ENCODE measurements at places on chromosomes 3 and 15. TPM values are rescaled to one million over a fixed set of nuclear protein-coding genes. Genes with fewer than 3 reads are reported as not detected.

GRCh38 chr3:11717768-11718636, 74.3 kb upstream of the VGLL4 start:
- peak; percentile 22 for DNase-seq

DNA sequence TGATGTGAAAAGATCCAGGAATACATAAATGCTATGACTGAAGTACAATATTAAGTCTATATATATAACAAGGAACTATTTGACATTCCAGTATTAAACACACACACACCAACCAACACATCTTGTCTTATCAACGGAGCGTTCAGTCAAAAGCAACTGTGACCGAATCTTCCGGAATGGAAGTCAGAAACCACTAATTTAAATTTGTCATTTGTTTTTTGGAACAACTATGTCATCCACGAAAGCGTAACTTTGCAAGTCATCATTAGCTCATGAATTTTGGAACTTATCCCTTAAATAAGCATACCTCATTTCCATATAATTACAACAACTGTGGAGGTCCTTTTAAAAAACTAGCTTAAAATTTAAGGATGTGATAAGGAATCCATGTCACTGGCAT, 5.0 kb downstream of the ZNF385D start:
- DNase-seq = no peak

DNA sequence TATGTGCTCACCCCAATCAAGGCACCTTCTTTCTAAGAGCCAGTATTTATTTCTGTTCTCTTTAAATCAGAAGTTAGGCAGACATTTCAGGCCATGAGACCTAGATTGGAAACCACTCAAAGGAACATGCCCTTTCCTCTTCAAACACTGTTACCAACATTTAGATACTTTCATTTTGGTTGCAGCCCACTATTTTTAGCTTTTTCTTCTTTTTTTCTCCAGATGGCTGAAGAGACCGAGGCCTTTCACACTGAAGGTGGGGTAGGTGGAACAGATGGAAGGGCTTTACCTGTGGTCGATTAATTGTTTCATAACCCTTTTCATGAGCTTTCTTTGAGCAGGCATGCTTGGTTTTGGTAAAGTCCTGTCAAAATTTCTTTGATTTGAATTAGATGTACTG, 10.9 kb upstream of the LZTFL1 start:
- DNase-seq = no peak

Gene ATP13A4
- not detected for total RNA-seq

DNA sequence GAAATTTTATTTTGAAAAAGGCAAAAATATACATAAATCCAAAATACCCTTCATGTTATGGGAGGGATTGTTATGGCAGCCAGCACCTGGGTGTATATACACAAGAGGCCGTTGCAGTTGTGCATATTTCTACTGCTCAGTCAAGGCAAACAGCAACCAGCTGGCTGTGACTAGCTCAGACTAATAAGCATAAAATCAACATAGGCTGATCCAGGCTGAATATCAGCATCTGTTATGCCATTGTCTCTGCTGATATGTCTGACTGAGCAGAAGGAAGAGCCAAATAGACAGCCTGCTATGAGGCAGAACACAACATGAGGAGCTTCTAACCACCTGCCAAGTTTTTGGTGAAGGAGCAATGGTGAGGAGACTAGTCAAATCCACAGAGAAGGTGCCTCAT, 457.5 kb upstream of the ALCAM start:
- peak; percentile 81 for DNase-seq

Gene HHLA2
- not detected for total RNA-seq

DNA sequence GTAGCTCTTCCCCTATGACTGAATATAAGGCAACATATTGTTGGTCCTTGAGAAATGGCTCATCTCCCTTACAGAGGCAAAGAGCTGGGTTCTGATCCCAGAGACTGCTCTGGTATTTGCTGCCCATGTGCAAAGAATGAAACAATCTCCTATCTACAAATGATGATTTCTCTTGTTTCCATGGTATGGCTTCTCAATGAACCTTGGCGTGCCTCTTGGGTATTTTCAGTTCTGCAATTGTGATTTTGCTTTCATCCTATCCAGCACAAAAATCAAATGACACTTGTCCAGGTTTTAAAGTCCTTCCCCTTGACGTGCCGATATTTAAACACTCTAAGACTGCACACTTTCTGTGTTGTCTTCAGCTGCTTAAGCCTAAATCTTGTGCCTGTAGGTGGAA, 109.8 kb upstream of the NR2F2 start:
- no peak for DNase-seq

GRCh38 chr3:100558233-100558632, 51.2 kb upstream of the ADGRG7 start:
- DNase-seq = no peak

DNA sequence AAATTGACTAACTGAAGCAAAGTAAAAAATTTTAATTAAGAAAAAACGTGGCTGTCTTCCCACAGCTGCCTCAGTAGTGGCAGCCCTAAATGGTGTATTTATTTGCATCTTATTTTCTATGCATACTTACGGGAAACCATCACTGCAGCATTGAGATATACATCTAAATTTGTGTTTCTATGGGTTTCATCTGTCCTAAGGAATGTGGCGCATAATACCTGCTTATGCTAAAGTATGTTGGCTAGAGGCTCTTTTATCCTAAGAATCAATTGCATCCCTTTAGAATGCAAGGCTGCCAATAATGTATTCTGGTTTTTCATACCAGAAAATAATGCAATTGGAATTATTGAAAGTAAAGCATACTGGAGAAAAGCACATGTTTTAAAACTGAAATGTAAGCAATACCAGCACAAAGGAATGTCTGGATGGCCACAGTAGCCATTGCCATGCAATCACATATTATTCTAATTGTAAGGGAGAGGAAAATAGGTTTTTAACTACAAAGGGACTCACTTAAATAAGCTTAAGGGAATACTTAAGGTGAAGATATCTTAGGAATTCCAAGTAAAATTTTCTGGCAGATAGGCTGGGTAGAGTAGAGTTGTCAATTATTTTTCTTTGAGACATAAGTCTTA, 834.5 kb upstream of the NECTIN3 start:
- no peak for DNase-seq

DNA sequence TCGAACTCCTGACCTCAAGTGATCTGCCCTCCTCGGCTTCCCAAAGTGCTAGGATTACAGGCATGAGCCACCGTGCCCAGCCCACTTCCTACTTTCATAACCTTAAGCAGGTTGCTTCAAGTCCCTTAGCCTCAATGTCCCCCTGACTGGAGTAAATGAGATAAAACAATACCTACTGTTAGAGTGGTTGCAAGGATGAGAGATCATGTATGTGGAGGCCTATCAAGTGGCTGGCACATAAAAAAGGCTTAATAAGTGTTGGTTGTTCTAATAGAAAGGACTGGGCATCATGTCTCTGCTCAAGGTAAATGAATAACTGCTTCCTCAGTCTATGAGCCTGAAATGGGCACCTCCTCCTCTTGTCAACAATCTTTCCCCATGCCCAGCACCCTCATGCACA, 25.9 kb upstream of the UBE2E1 start:
- no peak for DNase-seq

Gene PSMA4
- 245 TPM for total RNA-seq

Gene TNFAIP8L3
- not detected for total RNA-seq

Gene SLC22A13
- total RNA-seq = 0.73 TPM

DNA sequence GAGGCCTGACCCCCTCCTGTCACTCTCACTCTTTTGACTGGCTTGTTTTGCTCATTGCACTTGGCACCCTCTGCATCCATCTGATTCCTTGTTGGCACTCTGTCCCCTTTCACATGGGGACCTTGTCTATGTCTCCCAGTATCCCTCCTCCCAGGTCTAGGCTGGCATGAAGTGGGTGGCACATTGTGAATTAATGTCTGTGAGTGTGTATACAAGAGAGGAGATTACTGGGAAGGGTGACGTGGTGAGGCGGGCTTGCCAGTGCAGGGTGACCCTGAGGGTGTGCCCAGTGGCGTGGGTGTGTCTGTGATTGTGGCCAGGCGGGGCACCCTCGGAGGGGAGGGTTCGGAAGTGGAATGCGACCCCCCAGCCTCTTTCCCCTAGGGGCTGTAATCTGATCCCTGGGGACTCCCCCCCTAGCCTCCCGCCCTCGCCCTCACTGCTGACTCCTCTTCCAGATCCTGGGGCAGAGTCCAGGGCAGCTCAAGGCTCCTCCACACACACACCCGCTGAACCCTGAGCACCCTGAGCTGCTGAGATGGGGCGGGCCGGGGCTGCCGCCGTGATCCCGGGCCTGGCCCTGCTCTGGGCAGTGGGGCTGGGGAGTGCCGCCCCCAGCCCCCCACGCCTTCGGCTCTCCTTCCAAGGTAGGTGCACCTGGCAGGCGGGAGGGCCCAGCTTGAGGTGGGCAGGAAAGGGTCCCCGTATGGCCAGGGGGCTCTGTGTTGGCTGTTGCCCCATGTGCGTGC, at the start of gene SEMA3B:
TSS of gene SEMA3B (plus strand) at position 445 of the 749 bp plus-strand sequence. CDS start at position 539, 94 bp downstream.
- peak; percentile 91 for DNase-seq

Gene NR1I2
- total RNA-seq = 0.04 TPM

DNA sequence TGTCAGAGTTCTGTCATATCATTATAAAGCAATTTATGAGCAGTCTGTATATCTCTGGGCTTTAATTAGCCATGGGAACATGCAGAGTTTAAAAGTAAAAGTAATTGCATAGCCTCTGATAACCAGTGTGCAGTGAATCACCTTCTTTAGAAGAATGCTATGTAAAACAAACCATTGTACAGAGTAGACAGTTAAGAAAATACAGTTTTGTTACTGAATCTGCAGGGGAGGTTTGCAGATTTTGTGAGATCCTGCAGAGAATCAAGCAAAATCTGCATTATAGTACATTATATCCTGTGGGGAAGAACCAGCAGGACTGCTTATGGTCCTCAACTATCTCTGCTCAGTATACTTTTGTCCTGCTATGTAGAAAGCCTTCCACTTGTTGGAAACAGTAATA, 396.2 kb upstream of the NAALADL2 start:
- DNase-seq = no peak

- peak; percentile 79 for DNase-seq
Measured at GRCh38 chr3:39189959-39190269, 2.5 kb downstream of the XIRP1 start.

GRCh38 chr15:70436428-70436827, 326.9 kb downstream of the UACA start:
- no peak for DNase-seq

Gene NDN
- not detected for total RNA-seq
